ENCODE measurements at places on chromosomes 4 and X.

GRCh38 chr4:128556756-128557155, 252.7 kb upstream of the JADE1 start:
- DNase-seq = no peak

- no peak for DNase-seq
Observed at GRCh38 chrX:2799369-2799768, 29.4 kb upstream of the GYG2 start.

GRCh38 chr4:134740290-134740689, 538.7 kb upstream of the PABPC4L start:
- DNase-seq = no peak

DNA sequence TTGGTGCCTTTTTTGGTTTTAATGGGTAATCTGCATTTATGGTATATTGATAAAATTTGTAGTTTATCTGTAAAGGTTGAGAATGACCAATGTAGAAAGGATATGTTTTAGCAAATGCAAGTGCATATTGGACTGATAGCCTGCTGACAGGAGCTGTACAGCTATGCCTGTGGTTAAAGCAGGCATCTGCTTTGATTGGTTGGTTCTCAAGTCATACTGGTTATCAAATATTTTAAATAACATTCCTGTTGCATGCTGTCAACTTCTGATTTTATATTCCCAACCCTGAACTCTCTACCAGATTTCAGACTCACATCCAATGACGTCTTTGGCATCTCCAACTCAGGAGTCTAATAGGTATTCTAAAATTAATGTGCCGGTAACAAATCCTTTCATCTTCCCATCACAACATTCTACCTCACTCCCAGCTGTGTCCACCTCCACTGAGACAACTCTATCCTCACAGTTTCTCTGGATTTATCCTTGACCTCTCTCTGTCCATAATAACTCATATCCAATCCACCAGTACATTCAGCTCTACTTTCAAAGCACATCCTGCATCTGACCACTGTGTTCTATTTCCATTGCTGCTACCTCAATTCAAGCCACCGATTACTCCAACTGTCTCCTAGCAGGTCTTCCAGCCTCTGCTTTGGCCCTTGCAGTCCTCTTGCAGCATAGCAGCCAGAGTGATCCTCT, 125.7 kb downstream of the CAMK2D start:
- DNase-seq = no peak

- DNase-seq = no peak
Observed at GRCh38 chrX:8868070-8868773, 67.0 kb upstream of the FAM9A start.

GRCh38 chrX:153724252-153725038, at the start of the genes ABCD1 and BCAP31:
Gene ABCD1, plus strand, starts transcription at chrX:153724856. Its CDS starts 411 bp downstream, at chrX:153725267.
Gene BCAP31, minus strand, starts transcription at chrX:153724387. Its CDS starts 1,143 bp downstream, at chrX:153723244.
- DNase-seq = peak; percentile 84

GRCh38 chr4:17531538-17532285, 16.7 kb downstream of the CLRN2 start:
- DNase-seq = no peak

- DNase-seq = no peak
Observed at GRCh38 chr4:180530787-180531186, 1712.4 kb upstream of the TENM3 start.

GRCh38 chr4:189823591-189823990, 117.1 kb upstream of the FRG1 start:
- DNase-seq = no peak

DNA sequence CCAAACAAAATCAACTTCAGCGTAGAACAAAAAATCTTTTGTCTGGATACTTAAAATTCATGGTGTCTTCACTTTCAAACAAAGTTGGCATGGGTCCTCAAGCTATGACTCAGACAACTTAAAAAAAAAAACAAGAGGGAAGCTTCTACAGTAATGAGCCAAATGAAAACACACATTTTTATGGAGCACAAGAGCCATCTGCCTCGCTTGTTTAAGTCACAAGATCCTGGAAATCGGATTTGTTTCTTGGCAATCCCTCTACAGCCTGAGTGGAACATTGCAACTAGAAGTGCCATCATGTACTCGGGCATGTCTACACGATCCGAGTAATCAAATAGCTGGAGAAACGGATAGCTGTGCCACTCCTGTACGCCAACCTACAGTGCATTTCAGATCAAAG, 22.6 kb downstream of the LAMP2 start:
- no peak for DNase-seq

- DNase-seq = no peak
Observed at GRCh38 chrX:24963823-24964222, 51.9 kb downstream of the ARX start.

- no peak for DNase-seq
Observed at GRCh38 chr4:106291678-106292077, 24.3 kb downstream of the TBCK start.

DNA sequence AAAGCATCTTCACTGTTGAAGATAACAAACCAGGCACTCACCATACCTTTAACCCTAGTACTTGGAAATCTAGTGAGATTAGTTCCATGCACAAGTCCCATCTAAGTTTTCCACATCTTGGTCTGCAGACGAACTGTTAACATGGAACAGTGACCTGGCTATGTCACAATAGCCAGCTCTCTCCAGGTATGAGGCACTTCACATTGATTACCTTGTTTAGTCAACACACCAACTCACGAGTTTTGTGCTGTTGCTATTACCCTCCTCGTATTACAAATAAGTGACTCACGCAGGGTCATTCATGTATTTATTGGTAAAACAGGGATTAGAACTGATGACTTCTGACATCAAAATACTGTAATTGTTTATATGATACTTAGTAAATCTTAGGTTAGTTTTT, 36.4 kb upstream of the FRAS1 start:
- no peak for DNase-seq

DNA sequence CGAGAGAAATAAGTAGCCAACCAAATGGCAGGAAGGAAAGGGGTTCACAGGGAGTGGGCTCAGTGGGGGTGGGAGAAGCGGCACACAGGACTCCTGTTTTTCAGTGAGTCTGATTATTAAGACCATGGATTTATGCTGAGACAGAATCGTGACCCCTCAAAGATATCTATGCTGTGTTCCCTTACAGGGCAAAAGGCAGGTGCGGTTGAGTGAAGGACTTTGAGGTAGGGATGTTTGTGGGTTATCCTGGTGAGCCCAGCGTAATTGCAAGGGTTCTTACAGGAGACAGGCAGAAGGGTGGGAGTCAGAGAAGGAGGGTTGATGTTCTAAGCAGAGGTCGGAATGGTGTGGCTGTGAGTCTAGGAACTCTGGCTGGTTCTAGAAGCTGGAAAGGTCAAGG, 73.0 kb downstream of the EVC start:
- DNase-seq = no peak

- DNase-seq = no peak
Observed at GRCh38 chr4:6197433-6198174, 2.7 kb downstream of the JAKMIP1 start.

DNA sequence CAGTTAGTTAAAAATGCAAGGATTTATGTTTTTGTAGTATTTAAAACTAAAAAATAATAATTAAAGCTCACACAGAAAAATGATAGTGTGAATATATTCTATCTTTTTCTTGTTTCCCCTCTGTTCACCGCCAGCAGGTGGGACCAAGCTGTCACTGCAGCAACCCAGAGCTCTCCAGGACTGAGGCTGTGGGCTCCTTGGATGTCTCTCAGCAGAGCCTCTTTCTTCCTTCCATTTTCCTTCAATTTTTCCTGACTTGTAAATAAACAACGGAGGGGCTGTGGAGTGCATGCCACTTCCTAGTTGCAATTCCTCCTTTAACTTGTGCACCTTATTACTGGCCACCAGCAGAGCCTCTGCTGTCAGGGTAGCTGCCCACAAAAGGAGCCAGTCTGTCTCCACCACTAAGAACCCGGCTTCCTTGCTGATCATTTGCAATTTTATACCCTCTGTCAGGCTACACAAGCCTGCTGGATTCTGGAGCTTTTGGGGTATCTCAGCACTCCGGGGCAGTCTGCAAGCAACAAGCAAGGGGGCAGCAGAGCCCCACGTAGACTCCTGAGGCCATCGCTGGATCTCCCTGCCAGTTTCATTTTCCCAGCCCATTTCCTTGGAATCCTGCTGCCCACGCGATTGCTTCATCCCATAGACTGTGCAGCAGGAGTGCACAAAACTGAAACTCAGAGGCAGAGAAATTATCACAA, 1467.4 kb downstream of the C4orf33 start:
- DNase-seq = no peak

DNA sequence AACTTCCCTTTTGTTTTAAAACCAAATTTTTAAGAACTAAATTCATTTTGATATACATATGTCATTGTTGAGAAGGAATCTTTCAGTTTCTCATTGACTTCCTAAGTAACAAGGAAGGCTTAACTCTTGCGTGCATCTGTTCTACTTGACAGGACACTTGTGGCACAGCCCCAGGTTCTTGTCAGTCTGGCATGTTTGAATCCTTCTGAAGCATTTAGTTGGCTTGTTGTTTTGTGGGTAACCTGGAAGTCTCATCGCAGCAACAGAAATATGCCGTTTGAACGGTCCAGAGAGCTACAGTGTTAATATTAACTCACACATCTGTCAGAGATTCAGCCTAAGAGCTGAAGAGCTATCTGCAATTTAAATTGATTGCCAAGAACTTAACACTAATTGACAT, 76.0 kb downstream of the GLRA3 start:
- no peak for DNase-seq

DNA sequence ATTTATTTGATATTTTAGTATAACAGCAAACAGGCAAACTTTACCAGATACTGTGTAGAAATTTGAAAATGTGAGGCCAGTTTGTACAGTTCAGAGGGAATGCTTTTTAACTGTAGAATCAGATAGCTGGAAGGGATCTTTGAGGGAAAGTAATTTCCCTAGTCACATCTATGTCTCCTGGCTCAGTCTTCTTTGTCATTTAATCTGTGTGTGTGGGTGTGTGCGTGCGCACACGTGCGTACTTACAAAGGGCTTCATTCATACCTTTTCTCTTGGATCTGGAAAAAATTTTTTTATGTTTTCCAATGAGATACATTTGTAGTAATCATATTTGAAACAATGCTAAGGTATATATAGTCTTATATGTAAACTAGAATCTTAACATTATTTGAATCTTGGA, 44.6 kb downstream of the IL13RA1 start:
- no peak for DNase-seq

Data from stimulated activated CD4-positive, alpha-beta T cell treated with anti-CD3 and anti-CD28 coated beads, Interleukin-12 subunit alpha, Interleukin-12 subunit beta, amount 100 ng/mL, for 4 hours (primary cell).